ENCODE measurements at places on chromosomes 1 and 21.
A peak's percentile ranks its signal among the peaks of the same experiment; 100 is the strongest.

- no peak for DNase-seq
Measured at GRCh38 chr1:44945967-44946366, 40.4 kb downstream of the EIF2B3 start.

GRCh38 chr1:86845514-86845913 is 68.4 kb downstream of the SELENOF start:
- DNase-seq = no peak

- no peak for DNase-seq
Measured at GRCh38 chr1:200305806-200306205, 104.0 kb downstream of the ZNF281 start.

GRCh38 chr1:5994713-5995621 is 2.7 kb upstream of the NPHP4 start:
- DNase-seq = no peak

DNA sequence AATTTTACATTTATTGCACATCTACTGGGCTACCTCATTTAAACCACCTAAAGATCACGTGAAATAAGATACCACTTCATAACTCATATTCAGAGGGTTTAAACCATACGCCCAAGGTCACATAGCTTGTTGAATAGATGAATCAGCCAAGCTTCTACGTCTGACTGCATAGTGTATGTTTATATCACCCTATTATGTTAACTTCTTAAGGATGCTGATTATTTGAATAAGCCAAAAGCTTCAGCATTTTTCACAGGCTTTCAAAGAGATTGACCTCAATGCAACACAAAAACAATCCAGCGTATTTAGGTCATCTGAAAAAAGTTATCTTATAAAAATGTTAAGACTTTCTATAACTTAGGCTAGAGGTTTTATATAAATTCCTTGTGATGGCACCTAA is 373.8 kb downstream of the TGFB2 start:
- no peak for DNase-seq

GRCh38 chr1:41894808-41895483 is 23.8 kb downstream of the HIVEP3 start:
- DNase-seq = no peak

DNA sequence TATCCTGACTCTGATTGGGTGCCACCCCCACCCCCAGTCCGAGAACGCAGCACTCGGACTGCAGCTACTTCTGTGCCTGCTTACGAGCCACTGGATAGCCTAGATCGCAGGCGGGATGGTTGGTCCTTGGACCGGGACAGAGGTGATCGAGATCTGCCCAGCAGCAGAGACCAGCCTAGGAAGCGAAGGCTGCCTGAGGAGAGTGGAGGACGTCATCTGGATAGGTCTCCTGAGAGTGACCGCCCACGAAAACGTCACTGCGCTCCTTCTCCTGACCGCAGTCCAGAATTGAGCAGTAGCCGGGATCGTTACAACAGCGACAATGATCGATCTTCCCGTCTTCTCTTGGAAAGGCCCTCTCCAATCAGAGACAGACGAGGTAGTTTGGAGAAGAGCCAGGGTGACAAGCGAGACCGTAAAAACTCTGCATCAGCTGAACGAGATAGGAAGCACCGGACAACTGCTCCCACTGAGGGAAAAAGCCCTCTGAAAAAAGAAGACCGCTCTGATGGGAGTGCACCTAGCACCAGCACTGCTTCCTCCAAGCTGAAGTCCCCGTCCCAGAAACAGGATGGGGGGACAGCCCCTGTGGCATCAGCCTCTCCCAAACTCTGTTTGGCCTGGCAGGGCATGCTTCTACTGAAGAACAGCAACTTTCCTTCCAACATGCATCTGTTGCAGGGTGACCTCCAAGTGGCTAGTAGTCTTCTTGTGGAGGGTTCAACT is 2.1 kb downstream of the RBM15 start:
- DNase-seq = no peak

- DNase-seq = no peak
Measured at GRCh38 chr1:234884701-234885100, 243.9 kb downstream of the TOMM20 start.

DNA sequence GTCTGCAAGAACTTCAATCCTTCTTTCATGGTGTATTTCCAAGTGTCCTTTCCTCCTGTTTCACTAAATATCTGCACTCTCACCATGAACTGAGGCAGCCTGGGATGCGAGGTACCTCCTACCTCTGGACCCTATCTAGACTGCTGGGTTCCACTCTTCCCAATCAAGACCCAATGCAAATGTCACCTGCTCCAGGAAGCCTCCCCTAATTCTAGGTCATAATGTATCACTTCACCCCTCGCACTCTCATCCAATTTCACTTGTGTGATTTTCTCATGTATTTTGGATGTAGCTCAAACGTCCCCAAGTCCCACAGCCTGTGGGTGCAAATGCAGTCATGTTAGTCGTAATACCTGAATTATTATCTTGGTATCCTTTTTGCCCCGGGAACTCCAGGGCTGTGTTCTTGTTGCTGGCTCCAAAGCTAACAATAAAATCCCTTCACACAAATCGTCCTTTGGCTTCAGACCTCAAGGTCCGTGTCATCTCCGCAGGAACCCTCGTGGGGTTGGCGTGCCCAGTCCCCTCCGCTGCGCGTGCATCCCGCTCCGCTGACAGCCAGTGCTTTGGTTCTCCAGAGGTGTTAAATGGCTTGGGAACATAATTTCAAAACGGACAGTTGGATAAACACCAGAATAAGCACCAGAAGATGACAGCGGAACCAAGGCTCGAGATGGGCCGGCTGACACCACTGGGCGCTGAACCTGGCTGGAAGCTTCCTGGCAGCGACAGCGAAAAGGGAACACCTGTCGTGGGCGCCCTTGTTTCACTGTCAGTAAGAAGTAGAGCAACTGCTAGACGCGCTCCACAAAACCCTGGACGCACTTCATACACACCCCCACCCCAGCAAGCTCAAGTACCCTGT is 1.0 kb upstream of the BACH1 start:
- DNase-seq = no peak

- peak; percentile 65 for DNase-seq
Measured at GRCh38 chr1:209674957-209675564, at the start of gene G0S2. Gene G0S2 (plus strand): TSS chr1:209675412. CDS start chr1:209675685, 273 bp downstream.

Data from NCI-H510A treated with DMSO at 0.1 percent for 48 hours (cell line).